ENCODE measurements at places on chromosomes 5 and 9. TPM values are rescaled to one million over a fixed set of nuclear protein-coding genes. Genes with fewer than 3 reads are reported as not detected.

Gene SNX2
- total RNA-seq = 54.7 TPM

DNA sequence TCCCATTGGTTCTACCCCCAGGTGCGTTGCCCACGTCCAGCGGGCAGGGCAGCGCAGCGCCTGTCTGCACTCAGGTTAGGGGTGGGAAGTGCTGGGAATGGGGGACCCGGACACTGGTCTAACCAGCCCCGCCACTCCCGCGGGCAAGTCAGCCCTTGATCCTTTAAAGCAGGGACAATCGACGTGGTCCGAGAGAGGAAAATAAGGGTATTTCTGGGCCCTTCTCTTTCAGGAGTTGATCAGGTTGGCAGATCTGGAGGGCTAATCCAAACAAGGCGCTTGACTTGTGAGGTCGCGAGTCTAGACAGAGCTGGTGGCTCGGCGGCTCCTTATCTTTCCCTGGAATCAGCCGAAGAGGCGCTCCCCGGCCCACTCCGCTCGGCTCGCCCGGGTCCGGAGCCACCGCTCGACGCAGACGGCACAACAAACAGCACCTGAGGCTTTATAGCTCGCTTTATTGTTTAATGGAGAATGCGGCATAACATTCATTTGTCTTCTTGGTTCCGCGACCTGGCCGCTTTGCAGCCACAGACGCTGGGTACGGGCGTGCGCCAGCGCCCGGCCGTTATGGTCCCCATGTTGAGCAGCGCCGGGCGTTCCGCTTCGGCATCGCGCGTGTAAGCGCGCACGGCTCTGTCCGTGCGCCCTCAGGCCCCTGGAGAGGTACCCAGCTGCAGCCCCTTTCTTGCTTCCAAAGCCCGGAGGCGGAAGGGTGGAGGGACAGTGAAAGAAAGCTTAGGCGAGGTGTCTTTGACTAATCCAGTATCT is 15.8 kb downstream of the ISL1 start:
- DNase-seq = no peak

DNA sequence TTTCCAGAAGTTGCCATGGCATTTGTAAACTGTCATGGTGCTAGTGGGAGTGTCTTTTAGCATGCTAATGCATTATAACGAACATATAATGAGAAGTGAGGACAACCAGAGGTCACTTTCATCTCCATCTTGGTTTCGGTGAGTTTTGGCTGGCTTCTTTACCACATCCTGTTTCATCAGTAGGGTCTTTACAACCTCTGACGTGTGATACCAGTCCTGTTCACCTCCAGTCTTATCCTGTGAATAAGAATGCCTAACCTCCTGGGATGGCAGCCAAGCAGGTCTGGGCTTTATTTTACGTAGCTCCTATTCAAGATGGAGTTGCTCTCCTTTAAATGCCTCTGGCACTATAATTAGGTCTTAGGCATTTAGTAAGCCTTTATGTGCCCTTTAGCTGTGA is 20.4 kb upstream of the RFK start:
- DNase-seq = no peak

DNA sequence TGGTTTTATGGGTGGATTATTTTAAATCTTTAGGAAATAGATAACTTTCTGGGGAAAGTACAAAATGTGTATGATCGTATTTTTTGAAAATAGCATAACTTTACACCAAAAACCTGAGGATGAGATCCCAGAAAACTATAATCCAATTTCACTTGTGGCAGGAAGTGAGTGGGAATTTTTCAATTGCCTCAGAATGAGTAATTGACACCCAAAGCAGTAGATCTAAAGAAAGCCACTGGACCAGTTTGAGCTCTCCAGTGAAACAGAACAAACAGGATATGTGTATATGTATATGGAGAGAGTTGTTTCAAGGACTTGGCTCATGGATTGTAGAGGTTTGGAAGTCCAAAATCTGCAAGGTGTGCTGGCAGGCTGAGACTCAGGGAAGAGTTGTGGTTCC is 109.2 kb upstream of the SHB start:
- peak; percentile 77 for DNase-seq

GRCh38 chr9:15286161-15286821 is 20.7 kb downstream of the TTC39B start:
- DNase-seq = no peak

DNA sequence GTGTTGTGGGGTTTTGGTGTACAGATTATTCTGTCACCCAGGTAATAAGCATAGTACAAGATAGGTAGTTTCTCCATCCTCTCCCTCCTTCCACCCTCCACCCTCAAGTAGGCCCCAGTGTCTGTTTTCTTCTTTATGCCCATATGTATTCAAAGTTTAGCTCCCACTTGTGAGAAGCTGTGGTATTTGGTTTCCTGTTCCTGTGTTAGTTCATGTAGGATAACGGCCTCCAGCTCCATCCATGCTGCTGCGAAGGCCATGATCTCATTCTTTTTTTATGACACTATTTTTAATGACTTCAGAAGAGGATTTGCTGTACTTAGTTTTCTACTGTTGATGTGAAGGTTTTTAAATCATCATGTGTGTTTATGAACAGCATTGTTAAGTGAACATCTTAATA is 11.9 kb downstream of the CCDC180 start:
- no peak for DNase-seq

DNA sequence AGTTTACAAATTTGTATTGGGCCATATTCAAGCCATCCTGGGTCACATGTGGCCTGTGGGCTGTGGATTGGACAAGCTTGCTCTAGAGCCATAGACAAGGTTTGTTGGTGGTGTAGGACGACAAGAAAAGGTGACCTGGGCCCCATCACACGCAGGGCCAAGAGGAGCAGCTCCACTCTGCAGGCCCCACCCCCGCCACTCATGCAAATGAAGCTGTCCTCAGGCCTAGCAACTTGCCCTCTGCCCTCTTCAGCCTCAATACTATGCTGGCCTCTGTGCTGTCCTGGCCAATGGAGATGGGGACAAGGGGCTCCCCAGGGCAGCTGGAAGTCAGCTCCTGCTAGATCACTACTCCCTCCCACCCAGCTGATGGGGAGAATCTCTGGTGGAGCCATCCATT is 55.2 kb upstream of the TMEM252 start:
- no peak for DNase-seq

DNA sequence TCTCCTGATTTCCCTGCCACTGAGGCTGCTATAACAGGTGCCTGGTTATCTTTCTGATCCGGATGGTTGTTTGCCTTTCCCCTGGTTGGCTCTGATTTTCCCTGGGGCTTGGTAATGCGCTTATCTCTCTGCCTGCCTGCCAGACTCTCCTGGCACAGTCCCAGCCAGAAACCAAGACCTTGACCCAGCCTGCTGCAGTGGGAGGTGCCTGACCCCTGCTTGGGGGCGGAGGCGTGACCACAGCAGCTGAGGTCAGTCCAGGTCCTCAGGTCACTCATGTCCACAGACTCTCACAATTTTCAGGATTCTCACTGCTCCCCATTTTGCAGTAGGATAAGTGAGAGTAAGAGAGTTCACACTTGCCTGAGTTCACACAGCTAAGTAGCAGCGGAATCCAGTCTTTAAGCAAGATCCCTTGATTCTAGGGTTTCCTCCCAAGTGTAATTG is 24.4 kb upstream of the SYNPO start:
- no peak for DNase-seq

Gene SLC34A3
- not detected for total RNA-seq

GRCh38 chr5:54900984-54901725 is 84.2 kb downstream of the ESM1 start:
- no peak for DNase-seq

Gene TAF1L
- not detected for total RNA-seq

GRCh38 chr9:36808251-36808650 is 225.8 kb downstream of the PAX5 start:
- no peak for DNase-seq

Gene CYLC2
- not detected for total RNA-seq

DNA sequence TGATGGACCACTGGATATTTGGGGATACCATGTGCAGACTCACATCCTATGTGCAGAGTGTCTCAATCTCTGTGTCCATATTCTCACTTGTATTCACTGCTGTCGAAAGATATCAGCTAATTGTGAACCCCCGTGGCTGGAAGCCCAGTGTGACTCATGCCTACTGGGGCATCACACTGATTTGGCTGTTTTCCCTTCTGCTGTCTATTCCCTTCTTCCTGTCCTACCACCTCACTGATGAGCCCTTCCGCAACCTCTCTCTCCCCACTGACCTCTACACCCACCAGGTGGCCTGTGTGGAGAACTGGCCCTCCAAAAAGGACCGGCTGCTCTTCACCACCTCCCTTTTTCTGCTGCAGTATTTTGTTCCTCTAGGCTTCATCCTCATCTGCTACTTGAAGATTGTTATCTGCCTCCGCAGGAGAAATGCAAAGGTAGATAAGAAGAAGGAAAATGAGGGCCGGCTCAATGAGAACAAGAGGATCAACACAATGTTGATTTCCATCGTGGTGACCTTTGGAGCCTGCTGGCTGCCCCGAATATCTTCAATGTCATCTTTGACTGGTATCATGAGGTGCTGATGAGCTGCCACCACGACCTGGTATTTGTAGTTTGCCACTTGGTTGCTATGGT is 54.5 kb upstream of the HNRNPA0 start:
- DNase-seq = no peak

Gene ADRB2
- 36.9 TPM for total RNA-seq

DNA sequence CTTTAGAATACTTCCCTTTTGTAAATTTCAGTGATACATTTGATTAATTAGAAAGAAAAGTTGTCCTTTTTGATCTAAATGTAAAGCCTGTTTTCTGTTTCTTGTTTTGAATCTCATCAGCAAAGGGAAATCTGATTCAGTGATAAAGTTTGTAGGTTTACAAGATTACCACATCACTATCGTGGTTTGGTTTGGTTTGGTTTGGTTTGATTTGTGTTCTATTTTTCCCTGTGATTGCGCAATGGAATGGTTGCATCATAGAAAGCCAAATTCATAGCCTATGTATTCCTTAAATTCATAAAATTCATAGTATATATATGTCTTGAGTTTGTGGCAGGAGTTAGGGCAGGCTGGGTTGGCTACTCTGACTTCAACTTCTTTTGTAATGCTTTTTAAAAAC is 15.2 kb downstream of the SRFBP1 start:
- peak; percentile 15 for DNase-seq

Gene TOPORS
- 20.3 TPM for total RNA-seq

- no peak for DNase-seq
Measured at GRCh38 chr9:32171339-32171738, 213.1 kb upstream of the ACO1 start.

DNA sequence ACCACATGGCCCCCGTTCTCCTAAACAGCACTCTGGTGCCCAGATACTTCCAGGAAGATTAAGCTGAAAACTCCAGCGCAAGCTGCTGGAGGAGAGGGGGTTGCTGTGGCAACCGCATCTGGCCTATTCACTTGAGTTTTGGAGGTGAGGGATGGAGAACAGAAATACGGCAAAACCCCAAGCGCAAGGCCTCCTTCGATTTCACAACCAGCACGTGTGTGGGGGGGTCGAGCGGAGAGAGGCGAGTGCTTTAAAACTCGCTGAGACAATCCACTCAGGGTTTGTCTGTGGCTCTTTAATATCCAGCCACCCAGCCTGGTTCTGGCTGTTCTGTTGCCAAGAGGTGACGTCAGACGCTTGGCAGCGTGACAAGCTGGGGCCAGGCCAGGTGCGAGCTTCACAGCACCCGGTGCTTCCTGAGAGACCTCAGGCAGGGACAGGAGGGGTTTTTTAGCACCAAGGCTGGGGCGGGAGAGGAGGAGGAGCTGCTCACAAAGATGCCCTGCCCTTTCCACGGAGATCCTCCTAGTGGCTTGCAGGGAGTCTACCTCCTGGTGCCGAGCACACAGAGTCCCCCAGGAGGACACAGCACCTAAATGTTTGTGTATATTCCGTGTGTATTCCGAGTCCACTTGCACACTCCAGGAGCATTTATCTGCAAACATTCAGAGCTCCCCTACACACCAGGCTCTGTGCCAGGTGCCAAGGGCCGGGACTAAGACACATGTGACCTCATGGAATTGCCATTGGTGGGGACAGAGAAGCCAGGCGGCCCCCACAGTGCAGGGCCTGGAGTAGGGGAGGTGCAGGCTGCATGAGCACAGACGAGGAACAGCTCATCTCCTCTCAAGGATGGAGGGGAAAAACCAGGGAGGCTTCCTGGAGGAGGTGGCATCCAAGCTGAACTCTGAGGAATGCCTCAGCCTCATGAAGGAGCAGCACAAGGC is 194.6 kb downstream of the OLFM1 start:
- DNase-seq = peak; percentile 12

DNA sequence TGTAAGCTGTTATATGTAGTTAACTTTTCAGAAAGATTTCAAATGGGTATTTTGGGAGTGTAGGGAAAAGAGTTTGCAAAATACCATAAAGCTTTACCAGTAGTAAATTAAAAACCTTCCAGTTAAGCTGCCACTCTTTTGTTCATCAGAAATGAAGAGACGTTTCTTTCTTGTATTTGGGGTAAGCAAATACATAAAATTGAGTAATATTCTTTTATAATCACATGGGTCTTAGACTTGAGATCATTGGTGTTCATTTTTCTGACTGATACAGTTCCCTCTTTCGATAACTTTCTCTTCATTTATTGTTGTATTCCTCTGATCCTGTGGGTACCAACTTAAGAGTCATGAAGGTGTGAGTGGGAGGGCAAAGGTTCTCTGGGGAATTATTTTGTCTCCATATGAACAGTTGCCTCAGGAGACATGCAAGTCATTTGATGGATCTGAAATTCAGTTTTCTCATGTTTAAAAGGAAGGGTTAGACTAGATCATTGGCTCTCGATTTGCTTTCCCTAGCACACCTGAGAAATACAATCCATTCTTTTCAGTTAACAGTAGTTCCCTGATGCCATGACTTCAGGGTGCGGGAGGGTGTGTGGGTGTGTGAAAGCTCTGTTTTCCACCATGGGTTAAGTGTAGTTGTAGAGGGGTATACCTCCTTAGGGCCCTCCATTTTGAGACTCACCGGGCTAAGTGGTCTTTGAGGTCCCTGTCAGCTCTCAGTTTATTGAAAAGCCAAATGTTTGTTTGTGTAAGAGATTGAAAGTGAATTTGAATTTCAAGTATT is 47.7 kb downstream of the CNTRL start:
- no peak for DNase-seq

GRCh38 chr9:79123415-79123814 is 448.4 kb upstream of the TLE4 start:
- DNase-seq = no peak

DNA sequence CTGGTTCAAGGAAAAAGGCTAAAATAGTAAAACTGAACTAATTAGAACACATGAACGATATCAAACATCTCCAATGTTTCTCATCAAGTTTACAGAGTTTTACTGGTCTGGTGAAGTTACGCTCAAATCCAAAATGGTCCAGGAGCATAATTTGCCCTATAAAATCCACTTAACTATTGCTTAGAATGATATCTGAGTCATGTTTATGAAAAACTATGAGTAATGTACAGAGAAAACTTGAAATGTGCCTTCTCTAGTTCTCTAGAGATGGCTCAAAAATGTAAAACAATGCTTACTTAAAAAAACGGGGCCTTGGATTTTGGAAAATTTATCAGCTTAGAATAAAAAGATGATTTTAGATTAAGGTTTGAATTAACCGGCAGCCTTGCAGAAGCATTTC is 108.1 kb downstream of the FBXW11 start:
- DNase-seq = no peak

All from foreskin keratinocyte (primary cell).